ENCODE measurements at places on chromosomes 13 and 19. TPM values are rescaled to one million over a fixed set of nuclear protein-coding genes. Genes with fewer than 3 reads are reported as not detected.

NTF4 gene
- not detected for total RNA-seq

CUL4A gene
- 116 TPM for total RNA-seq

TYK2 gene
- total RNA-seq: 96.9 TPM

WDR88 gene
- 0.14 TPM for total RNA-seq

Data from pulmonary artery endothelial cell (primary cell).